ENCODE measurements at places on chromosomes 13 and 19.

DNA sequence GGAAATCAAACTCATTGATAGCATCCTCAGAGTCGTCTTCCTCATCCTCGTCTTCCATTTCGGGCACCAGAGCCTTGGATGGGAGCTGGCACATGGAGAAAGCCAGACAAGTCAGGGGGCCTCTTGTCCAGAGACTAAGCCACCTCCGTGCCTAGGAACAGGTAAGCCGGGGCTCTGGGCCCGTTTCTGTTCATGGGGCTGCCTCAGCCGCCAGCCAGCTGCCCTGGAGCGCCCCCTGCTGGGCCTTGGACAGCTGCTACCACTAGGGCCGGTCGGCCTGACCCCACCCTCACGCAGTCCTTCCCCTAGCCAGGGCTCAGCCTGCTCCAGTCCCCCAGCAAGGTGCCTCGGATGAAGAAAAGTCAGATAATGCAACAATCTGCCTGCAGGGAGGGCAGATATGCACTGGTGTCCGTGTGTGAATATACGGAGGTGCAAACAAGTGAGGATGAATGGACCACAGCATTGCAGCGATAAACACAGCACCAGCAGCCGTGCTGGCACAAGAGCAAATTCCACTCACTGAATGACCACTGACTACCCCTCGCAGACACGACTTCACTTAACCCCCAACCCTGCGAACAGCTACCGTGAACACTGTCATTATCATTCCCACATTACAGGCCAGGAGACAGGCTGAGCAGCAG is 11.9 kb upstream of the PRKD2 start:
- DNase-seq, result peak; percentile 82

DNA sequence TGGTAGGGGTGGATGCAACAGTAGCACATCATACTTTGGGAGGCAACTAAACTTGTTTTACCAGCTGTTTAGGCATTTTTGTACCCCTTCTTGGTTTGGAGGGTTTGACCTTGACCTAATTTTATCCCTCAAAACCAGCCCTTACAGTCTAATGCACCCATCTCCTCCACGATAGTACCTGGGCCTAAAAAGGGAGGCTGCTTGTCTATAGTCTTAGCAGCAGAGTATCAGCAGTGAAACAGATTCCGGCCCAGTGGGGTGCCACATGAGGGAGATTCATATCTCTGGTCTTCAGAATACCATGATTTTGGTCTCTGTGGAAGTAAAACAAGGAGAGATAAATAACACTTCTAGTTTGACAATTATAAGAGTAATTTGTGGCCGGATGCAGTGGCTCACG is 39.5 kb upstream of the ATP12A start:
- DNase-seq, result no peak

- DNase-seq, result no peak
Observed at GRCh38 chr13:61414686-61415057, 977 bp downstream of the PCDH20 start.

DNA sequence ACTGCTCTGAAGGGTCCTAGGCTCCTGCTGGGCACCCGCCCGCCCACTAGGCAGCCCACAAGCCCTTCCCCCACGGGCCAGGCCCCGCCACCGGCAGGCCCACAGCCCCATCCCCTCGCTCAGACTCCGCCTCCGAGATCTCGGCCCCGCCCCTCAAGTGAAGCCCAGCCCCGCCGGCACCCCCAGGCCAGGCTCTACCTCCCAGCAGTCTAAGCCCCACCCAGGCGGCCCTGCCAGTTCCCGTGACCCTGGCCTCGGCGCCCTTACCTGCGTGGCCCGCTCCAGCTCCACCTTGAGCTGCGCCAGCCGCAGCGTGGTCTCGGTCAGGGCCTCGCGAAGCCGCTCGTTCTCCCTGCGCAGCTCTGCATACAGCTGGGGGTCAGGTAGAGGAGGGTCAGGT is 16.3 kb downstream of the EPS8L1 start:
- no peak for DNase-seq

GRCh38 chr13:38386421-38386820 is 36.8 kb downstream of the UFM1 start:
- no peak for DNase-seq
